ENCODE measurements at places on chromosomes 6 and 20.

DNA sequence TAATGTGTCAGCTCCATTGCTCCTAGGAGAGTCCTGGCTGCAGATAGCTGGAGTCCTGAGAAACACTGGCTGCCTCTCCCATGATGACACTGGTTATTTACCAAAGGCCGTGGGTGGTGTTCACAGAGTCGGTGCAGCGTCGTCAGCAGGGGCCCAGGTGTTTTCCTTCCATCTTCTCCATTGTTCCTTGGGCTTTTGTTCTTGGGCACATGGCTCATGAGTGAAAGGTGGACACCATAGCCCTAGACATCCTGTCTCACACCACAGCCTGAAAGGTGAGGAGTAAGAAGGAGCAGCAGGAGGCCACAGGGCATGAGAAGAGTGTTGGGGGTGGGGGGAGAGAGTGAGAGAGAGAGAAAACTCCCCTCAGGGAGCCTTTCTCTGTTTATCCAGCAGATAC, 9.1 kb downstream of the CST5 start:
- no peak for DNase-seq

GRCh38 chr6:133396984-133397348, 155.8 kb downstream of the EYA4 start:
- no peak for DNase-seq

GRCh38 chr6:51855310-51856082, 231.9 kb downstream of the PKHD1 start:
- DNase-seq = no peak

GRCh38 chr6:54294965-54295532, 13.2 kb upstream of the TINAG start:
- no peak for DNase-seq

- no peak for DNase-seq
Observed at GRCh38 chr6:26088344-26088743, 1.1 kb downstream of the HFE start.

DNA sequence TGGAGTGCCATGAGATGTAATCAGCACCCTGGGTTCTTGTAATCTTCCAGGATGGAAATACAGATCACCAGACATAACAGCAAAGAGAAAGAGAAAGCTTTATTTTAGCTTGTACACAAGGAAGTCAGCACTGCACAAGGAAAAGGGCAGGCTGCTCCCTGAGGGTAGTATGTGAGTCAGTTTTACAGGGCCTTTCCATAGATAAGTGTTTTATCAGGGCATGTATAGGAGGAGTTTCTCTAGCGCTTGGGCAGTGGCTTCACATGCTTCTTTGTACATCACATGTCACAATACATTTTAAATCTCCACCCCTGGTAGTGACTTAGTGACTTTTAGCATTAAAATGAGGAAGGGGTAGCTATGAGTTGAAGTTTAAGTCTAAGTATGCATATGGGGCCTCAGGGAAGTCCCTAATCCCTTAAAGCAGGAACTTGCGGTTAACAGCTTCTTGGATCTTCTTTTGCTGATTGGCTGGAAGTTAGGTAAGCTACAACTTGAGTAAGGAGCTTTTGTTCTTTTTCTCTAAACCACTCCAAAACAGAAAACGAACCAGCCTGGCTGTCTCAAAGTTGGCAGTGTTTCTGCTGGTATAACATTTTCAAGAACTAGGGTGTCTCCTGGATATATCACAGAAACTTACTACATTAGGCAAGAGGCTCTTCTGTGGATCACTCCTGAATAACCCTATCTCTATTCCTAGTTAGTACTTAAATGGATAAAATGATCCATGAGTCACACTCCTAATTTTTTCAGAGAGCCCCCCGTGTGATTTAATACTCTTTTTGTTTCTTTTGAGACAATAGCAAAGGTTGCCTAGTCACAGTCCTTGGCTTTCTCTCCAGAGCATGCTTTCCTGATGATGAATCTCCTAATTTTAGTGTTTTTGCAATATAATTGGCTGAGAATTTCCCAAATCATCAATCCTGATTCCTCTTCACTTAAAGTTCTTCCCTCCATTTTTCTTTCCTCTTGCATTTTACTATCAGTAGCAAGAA, 60.2 kb downstream of the MRAP2 start:
- no peak for DNase-seq

DNA sequence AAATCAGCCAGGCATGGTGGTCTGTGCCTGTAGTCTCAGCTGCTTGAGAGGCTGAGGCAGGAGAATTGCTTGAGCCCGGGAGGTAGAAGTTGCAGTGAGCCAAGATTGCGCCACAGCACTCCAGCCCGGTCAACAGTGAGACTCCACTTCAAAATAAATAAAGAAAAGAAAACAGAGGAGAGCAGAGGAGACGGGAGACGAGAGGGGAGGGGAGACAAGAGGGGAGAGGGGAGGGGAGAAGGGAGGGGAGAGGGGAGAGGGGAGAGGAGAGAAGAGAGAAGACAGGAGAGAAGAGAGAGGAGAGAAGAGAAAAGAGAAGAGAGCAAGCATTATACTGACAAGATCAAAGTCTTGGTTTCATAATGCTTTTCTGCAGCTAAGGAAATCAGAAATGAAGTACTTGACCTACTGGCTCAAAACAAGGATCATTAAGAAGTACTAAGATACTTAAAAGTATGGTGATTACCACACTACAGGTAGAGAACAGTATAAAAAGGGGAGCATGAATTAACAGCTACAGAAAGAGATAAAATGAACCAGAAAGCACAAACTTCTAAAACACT, 30.5 kb downstream of the FAM8A1 start:
- DNase-seq = no peak

DNA sequence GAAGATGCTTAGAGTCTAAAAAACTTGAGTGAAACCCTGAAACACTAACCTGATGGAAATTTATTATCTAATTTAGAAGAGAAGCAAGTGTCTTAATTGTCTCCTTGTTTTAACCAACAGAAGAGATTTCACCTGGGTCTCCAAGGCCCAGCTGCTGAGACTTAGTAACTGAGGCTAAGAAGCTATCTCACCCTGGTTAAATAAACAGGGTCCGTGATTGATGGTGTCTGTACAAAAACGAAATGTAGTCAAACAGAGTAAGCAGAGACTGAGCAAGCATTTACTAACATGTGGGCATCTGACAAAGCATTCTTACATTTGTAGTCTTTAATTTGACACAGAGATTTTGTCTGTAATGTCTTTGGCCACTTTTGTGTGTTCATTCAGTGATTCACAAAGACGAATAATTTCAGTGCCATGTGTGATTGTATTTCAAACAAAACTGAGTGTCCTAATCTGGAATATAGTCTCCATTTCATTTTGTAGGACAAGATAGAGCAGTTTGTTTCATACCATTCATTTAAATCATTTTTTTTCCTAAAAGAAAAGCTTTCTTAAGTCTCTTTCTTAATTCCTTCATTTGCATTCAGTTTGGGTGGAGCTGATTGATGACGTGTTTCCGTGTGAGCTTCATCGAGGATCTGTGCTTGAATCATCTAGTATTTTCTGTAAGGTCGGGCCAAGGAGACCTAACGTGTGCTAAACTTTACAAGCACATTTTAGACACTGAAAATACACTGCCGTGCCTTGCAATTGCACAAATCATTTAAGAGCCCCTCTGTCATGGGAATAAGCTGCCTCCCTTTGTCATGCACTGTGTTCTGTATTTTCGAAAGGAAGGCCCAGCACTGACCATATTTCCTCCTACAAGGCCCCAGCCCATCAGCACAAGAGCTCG, 170.6 kb upstream of the QKI start:
- DNase-seq = no peak

GRCh38 chr6:92130944-92131343, 1288.4 kb downstream of the EPHA7 start:
- DNase-seq = no peak

- no peak for DNase-seq
Observed at GRCh38 chr6:75349262-75349984, 64.8 kb upstream of the TMEM30A start.

GRCh38 chr6:31776485-31776988, 591 bp downstream of the VWA7 start:
- DNase-seq = no peak

DNA sequence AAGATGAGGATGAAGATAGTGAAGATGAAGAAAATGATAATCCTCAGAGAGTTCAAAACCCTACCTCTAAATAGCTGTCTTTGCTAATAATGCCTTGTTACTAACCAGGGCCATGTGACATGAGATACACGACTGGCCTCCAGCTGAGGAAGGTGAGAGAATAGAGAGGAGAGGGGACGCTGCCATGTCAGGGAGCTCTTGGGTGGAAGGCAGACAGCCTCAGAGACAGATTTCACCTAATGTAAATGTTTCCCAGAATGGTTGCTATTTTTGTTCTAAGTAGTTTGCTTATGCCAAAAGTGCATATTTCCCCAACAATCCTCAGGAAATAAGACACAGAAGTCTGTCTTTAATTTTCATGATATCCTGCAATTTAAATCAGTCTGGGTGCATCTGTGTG, 138.4 kb downstream of the ELOVL4 start:
- DNase-seq = no peak

Data from stimulated activated CD8-positive, alpha-beta memory T cell treated with anti-CD3 and anti-CD28 coated beads, Interleukin-15, amount 100 ng/mL, for 1 hour (primary cell).